ENCODE measurements at places on chromosomes 4 and X. TPM values are rescaled to one million over a fixed set of nuclear protein-coding genes. Genes with fewer than 3 reads are reported as not detected.

EREG gene
- polyA plus RNA-seq, result not detected

UGT2B11 gene
- polyA plus RNA-seq, result not detected

KIAA0232 gene
- polyA plus RNA-seq, result 9.2 TPM

GPM6B gene
- polyA plus RNA-seq, result 15.4 TPM

PPEF2 gene
- polyA plus RNA-seq, result 0.15 TPM

FSTL5 gene
- polyA plus RNA-seq, result not detected

STAP1 gene
- polyA plus RNA-seq, result not detected

AMTN gene
- not detected for polyA plus RNA-seq

DCX gene
- not detected for polyA plus RNA-seq

BEND2 gene
- not detected for polyA plus RNA-seq

XAGE2 gene
- polyA plus RNA-seq, result 0.90 TPM

TMA16 gene
- polyA plus RNA-seq, result 17.7 TPM

Data from aorta (tissue), 5 donors.